Stimulated activated CD4-positive, alpha-beta T cell treated with anti-CD3 and anti-CD28 coated beads, Interleukin-15, amount 100 ng/mL, for 48 hours (primary cell): ENCODE measurements at places on chromosomes 2 and 18.
A peak's percentile ranks its signal among the peaks of the same experiment; 100 is the strongest.

GRCh38 chr2:215833531-215834162 lies 179.7 kb downstream of the MREG start:
- DNase-seq: no peak

- peak; percentile 50 for DNase-seq
Measured at GRCh38 chr2:88765154-88765888, 73.8 kb downstream of the RPIA start.

DNA sequence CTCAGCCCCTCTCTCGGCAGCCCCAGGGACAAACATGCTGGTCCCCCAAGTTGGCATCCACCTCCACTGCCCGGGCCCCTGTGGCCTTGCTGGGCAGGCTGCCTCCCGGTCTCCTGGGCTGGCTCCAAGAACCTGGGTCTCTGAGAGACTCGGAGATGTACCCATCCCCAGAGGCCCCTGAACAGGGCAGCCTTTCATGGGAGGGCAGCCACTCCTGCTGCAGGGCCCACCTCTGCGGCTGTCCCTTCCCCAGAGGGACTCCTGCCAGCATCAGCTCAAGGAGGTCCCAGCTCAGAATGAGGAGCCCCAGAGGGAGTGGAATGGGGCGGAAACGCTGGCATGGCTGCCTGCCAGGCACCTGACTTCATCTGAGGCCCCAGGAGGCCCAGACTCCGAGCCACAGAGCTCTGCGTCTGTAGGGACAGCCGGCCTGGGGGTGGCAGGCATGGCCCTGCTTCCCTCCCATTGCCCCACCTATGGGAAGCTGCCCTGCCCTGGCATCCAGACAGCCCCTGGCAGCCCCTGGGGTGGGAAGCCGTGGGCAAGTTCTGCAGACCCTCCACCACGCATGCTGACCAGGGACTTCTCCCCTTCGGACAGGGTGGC lies 857 bp upstream of the CROCC2 start:
- no peak for DNase-seq

- no peak for DNase-seq
Measured at GRCh38 chr2:183149489-183149888, 25.2 kb downstream of the NUP35 start.

- DNase-seq: no peak
Measured at GRCh38 chr2:130846686-130847375, 10.1 kb downstream of the ARHGEF4 start.

- DNase-seq: no peak
Measured at GRCh38 chr2:132740081-132740720, 70.2 kb upstream of the LYPD1 start.

- no peak for DNase-seq
Measured at GRCh38 chr2:40034801-40035200, 255.7 kb upstream of the THUMPD2 start.

GRCh38 chr2:164622338-164623106 lies 1.2 kb upstream of the GRB14 start:
- no peak for DNase-seq

- no peak for DNase-seq
Measured at GRCh38 chr2:231780123-231780908, 766 bp downstream of the PDE6D start.

- DNase-seq: no peak
Measured at GRCh38 chr2:27431395-27431794, 3.0 kb downstream of the NRBP1 start.

GRCh38 chr2:3422161-3422779 lies 42.8 kb downstream of the TRAPPC12 start:
- no peak for DNase-seq

DNA sequence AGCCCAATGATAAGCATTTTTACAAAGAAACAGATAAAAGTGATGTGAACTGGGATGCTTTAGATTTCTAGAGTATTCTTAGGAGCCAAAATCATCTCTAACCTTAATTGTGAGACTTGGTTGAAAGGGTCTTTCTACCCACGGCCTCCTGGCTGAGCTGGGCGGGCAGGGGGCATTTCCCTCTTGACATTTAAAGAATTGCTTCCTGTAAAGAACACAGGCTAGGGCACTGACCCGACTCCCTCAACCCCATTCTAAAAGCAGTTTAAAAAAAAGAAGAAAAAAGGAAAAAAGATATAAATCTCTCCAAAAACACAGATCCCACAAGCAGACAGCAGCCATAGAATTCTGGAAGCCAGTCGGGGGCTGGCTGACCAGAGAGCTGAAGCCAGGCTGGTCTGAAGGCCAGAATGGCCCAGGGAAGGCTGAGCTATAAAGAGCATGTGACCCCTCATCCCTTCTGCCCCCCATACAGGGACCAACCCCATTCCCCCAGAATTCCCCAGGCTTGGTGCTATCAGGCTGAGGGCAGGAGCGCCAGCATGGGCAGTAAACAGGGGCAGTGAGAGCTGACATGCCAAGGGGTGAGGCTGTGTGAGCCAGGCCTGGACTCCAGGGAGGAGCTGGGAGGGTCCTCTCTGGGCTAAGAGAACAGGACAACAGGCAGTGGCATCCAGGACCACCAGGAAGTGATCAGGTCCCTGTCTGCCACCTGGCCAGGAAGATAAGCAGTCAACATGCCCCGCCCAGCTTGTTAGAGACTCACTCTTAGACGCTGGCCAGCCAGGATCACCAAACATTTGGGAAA lies 188.5 kb downstream of the HDAC4 start:
- DNase-seq: no peak

DNA sequence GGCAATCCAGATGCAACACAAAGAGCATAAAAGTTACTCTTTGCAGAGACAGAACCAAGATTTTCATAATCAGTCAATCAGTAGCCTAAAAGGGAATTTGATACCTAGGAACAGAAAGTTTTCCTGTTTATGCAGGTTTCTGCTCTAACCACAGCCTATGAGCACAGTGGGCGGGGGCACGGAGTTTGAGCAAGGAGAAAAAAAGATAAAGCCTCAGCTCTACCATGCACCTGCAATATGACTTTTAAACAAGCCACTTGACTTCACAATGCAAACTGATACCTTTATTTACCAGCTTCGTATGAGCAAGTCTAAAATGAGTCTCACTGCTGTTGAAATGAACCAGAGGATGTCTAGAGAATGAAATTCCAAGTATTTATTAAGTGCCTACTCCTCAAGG lies 5.6 kb upstream of the LRATD1 start:
- DNase-seq: no peak

- DNase-seq: no peak
Measured at GRCh38 chr2:33023728-33024500, 77.2 kb downstream of the LTBP1 start.

GRCh38 chr2:169479257-169480078 lies at the start of gene BBS5:
TSS of gene BBS5 (plus strand) at chr2:169479494. CDS start at chr2:169479554, 60 bp downstream.
- DNase-seq: peak; percentile 61

DNA sequence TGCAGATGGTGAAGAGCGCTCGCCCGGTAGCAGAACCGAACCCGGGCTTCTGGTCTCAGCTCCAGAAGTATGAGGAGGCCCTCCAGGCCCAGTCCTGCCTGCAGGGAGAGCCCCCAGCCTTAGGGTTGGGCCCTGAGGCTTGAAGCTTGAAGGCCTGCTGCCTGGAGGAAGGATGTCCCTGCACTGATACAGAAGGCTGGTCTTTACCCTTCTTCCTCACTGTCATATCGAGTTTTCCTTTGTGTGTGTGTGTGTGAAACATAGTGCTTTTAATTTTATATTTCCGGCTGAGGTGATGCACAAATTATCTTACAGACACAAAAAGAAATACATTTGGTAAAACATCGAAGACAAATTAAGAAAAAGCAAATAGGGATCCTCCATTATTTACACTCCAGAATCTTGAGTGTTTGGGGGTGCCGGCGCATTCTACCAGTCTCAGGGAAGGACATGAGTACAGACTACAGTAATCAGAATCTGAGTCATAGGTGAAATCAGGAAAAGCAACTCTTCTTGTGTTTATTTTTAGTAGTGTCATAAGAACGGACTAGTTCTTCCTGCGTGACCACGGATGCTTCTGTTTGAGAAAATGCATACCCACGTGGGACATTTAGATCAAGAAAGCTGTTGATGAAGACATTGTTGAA lies 1.3 kb downstream of the DUSP28 start:
- DNase-seq: no peak

GRCh38 chr2:137220438-137220993 lies 455.2 kb downstream of the THSD7B start:
- DNase-seq: no peak

- DNase-seq: no peak
Measured at GRCh38 chr2:105129722-105130232, 91.9 kb downstream of the MRPS9 start.

DNA sequence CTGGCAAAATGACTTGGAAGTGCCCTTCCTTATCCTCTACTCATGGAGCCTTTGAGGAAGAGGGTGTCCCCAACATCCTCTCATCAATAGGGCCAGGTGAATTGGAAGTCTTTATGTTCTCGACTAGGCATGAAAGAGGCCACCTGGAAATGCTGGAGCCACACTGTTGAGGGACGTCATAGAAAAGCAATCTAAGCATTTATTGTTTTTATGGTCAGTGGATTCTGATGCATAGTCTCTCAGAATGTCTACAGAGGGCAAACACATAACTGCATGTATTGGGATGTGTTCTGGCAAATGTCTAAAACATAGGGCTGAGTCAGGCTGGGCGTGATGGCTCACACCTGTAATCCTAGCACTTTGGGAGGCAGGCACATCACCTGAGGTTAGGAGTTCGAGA lies 246.6 kb upstream of the SP5 start:
- DNase-seq: no peak

DNA sequence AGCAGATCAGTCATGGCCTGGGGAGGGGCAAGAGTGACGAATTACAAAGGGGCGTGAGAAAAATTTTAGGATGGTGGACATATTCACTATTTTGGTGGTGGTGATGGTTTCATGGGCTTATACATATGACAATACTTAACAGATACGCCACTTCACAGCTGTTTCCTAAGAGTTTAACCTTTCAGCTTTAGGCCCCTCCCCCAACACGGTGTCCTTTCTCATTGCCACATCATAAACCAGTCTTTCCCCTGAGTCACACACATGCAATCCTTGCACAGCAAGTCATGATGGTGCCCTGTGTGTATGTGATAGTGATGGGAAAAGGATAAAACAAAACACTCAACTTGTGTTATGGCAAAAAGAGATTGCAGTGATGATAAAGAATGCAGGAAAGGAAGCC lies 47.6 kb upstream of the IL1R1 start:
- DNase-seq: peak; percentile 38

DNA sequence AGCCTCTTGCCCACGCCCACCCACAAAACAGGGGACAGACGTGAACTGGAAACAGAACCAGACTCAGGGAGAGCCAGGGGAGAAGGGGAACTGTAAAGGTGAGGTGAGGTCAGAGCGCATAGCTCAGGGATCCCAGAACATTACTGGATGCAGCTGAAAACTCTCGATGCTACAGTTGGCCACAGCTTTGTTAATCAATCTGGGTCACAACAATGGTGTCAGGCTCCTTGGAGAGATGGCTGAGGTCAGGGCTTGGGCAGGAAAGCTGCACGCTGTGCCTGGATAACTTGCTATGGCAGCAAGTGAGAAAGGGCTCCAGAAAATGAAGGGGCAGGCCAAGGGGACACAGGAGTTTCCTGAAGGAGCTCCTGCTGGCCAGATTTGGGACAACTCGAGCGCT lies 263.3 kb downstream of the TFCP2L1 start:
- DNase-seq: no peak

GRCh38 chr18:7885865-7886264 lies 318.7 kb downstream of the PTPRM start:
- no peak for DNase-seq

DNA sequence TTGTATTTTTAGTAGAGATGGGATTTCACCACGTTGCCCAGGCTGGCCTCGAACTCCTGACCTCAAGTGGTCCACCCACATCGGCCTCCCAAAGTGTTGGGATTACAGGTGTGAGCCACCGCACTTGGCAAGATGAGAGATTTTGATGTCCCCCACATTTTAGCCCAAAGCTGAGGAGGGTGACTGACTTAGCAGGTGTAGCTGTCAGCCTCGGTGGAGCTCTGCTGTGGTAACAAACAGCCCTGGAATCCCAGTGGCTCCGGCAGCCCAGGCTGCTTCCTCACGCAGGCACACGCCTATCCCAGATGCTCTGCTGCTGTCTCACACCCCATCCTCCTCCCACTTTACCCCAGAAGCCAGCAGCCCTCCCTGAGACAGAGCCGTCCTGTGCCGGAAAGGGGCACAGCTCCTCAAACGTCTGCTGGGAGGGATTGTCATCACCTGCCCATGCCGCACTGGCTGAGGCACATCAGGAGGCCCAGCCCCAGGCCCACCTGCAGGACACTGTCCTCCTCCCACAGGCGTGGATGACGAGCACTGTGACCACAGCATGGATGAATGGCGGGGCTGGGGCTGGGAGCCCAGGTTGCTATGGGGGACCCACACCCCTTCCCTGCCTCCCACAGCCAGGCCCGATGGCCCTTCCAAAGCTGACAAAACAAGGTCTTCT lies 10.6 kb upstream of the BOK start:
- DNase-seq: no peak

GRCh38 chr2:224284134-224284946 lies 117.6 kb downstream of the FAM124B start:
- DNase-seq: no peak

GRCh38 chr2:136310797-136311603 lies 193.1 kb upstream of the CXCR4 start:
- DNase-seq: no peak

- DNase-seq: no peak
Measured at GRCh38 chr2:166653185-166653813, 159.2 kb upstream of the SCN7A start.

DNA sequence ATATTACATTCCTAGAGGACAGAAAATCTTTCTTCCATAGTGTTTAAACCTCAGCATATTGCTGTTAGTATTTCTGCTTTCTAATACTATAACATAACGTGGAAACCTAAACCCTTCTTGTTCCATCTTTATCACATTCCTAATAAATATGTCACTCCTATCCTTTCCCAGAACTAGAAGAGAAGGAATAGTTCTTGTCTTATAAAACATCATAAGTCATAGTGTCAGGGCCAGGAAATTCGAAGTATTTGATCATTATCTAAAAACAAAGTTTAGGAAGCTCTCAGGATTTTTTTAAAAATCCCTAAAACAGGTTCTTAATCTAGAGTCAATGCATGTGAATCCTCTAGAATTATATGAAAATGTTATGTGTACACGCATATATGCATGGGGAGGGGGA lies 2.0 kb downstream of the NHEJ1 start:
- no peak for DNase-seq

DNA sequence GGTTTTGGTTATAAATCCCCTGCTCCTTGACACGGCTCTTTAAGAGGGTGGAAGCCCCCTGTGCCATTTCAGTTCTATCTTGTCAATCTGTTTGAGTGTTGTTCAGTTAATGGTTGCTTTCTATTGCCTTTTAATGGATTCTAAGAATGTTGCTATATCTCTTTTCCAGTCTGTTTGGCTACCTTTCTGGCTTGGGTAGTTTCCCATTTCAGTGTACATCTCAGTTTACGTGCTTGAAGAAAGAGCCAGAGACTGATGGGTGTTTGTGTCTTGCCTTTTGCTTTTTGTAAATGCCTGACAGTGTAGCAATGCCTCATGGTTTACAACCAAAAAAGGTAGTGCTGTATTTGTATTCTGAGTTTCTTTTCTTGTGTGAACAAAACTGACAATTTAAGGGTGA lies 45.3 kb downstream of the SPATS2L start:
- DNase-seq: no peak

- DNase-seq: no peak
Measured at GRCh38 chr2:164662868-164663631, 41.8 kb upstream of the GRB14 start.

- DNase-seq: no peak
Measured at GRCh38 chr18:10482363-10482984, 28.0 kb downstream of the APCDD1 start.
